Stimulated activated CD4-positive, alpha-beta T cell treated with anti-CD3 and anti-CD28 coated beads, Interleukin-12 subunit alpha, Interleukin-12 subunit beta, amount 100 ng/mL, for 4 hours (primary cell): ENCODE measurements at places on chromosomes 7 and 10.

GRCh38 chr10:50447691-50448090 lies 176.1 kb downstream of the SGMS1 start:
- DNase-seq: no peak

DNA sequence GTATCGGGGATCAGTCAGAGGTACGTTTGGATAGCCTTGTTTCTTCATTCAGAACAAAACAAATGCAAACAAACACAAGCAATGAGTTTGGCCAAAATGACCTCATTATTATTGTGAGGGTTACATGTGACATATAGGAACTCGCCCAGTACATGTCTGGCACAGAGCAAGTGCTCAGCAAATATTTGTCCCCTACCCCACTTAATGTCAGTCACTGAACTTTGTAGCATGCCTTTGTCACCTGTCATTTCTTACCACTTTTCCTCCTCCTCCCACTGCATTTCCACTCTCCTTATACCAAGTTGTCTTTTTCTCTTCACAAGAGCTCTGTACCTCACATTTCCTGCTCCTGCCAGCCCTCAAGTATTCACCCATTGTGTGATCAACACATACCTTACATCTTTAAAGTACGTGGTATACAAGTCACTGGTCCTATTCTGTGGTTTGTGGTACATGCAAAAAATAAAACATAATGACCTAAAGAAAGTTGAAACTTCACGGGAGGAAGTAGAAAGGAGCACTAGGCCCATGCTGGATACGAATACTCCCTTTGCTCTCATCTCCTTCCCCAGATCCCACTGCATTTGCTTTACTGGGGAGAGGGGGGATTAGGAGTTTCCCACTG lies 236.0 kb downstream of the INHBA start:
- DNase-seq: no peak

GRCh38 chr7:113491305-113491704 lies 373.0 kb upstream of the SMIM30 start:
- no peak for DNase-seq

- DNase-seq: no peak
Observed at GRCh38 chr10:107687701-107688100, 523.2 kb upstream of the SORCS1 start.

DNA sequence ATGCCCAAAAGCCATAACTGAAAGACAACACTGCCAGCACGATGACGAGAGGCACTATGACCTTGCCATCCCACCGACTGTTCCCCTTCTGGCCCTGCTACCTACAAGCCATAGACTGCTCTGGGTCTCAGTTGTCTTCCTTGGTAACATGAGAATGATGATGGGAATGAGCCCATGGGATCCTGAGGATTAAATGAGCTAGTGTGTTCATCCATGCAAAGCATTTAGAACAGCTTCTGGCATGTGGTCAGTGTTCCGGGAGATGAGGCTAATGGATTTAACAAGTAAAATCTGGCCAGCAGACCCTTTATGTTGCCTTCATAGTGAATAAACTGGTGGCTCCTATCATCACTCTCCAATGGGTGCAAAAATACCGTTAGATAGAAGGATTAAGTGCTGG lies 62.4 kb upstream of the WDR11 start:
- no peak for DNase-seq
